ENCODE measurements at places on chromosomes 4 and X.

DNA sequence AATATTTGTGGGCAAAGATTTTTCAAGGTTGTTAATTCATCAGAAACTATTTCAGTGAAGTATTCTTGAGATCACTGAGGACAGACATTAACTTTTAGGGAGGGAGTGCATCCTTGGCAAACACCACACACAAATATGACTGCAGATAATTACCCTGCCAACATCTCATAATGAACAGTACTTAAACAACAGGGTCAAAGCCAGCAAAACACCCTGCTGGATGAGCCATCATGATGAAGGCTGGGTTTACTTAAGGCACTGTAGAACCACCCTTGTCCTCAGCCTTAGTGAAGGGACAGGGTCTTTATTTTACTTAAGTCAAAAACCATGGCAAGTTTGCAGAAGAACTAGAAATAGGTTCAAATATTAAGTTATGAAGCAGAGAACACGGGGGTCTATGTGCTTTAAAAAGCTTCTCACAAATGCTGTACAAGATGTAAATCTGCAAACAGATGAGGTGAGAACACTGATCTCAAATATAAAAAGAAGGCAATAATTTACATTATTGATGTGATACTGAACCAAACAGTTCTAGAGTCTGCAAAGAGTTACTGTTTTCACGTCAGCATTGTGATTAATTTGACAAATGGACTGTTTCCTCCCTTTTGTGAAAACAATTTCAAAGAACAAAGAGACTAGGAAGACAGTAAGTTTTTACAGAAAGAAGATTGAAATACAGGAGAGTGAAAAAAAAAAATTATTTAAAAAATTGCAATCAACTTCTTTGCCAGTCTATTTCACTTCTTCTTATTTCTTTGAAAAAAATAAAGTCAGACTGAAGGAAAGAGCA lies 28.2 kb downstream of the TAPT1 start:
- no peak for DNase-seq

DNA sequence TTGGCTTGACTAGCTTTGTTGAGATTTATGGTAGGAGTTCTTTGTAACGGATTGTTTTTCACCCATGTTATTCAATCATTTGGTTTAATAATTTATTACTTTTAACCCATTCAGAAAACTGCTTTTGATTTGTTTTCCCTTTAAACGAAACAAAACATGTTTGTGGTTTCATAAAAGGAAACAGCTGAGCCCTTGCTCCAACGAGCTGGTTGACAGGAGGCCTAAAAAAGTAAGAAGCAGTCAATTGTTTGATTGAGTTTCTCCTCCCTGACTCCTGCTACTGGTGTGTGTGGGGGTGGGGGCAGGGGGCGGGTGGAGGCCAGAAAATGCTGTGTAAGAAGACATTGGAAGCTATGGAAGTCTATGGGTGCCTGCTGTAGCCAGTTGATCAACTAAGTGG lies 102.8 kb downstream of the CHRDL1 start:
- no peak for DNase-seq

DNA sequence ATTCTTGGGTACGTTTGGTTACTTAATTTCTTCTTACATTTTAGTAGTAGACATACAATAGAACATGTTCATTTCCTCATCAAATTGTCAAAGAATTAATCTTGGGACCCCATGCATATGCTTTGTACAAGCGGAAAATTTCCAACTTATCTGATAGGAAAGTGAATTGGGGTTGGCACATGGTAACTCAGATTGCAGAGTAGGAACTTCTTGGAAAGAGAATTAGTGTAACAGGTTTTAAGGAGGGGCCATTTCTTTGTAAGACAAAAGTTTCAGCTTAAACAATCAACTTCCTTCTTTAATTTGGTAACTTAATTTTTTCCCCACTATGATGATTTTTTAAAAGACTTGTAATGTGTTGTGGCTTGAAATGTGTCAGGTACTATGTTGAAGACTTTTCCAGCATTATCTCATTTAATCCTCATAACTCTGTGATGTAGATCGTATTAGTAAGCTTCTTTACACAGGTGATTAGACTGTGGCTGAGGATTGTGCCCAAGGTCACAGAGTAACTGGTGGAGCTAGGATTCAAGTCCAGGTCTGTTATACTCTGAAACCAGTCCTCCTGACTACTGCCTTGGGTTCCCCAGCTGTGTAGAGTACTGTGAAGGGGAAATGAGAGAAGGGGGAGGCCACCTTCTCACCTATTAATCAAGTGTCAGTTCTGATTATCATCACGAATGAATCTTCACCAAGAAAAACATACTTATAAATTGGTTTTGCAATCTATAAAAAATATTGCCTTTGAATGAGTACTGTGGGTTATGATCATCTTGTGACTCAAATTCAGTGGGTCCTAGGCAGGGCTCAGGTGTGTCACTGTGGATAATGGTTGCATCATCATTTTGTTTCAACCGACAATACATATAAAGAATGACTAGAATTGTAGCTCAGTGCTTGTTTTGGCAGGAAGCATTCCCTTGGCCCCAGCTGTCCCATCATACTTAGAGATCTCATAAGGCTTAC lies 4.3 kb downstream of the GK start:
- DNase-seq: no peak

DNA sequence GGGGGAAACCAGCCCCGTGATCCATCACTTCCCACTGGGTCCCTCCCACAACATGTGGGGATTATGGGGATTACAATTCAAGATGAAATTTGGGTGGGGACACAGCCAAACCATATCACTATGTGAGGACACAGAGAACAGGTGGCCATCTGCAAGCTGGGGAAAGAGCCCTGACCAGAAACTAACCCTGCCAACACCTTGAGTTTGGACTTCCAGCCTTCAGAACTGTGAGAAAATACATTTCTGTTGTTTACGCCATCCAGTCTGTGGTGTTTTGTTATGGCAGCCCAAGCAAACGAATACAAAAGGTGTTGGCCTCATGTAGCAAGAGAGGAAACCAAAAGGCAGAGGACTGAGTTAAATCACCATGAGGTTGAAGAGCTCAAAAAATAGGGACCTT lies 169.9 kb upstream of the TENM3 start:
- DNase-seq: no peak

DNA sequence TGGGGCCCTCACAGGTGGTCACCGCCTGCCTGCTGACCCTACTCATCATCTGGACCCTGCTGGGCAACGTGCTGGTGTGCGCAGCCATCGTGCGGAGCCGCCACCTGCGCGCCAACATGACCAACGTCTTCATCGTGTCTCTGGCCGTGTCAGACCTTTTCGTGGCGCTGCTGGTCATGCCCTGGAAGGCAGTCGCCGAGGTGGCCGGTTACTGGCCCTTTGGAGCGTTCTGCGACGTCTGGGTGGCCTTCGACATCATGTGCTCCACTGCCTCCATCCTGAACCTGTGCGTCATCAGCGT lies 652 bp downstream of the DRD5 start:
- DNase-seq: no peak

- DNase-seq: no peak
Observed at GRCh38 chr4:124227981-124228380, 484.6 kb downstream of the ANKRD50 start.

DNA sequence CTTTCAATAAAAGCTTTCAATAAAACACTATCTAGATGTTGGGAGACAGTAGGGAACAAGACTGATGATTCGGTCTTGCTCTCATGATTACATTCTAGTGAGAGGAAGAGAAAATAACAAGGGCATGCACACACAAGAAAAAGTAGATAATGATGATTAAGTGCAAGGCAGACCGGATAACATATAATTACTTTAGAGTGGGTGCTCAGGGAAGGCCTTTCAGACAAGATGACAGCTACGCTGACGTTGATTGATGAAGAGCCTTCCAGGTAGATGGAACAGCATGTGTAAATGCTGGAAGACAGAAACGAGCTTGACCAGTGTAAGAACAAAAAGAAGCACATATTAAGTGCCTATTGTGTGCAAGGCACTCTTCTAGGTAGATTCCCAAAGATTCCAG lies 43.4 kb downstream of the TXK start:
- DNase-seq: no peak
